Activated CD4-positive, CD25-positive, alpha-beta regulatory T cell (primary cell): ENCODE measurements at places on chromosomes 7 and 10.

GRCh38 chr7:110868458-110868857 lies 222.5 kb upstream of the LRRN3 start:
- DNase-seq, result no peak

- no peak for DNase-seq
Observed at GRCh38 chr10:124091646-124092249, 1.6 kb downstream of the CHST15 start.

DNA sequence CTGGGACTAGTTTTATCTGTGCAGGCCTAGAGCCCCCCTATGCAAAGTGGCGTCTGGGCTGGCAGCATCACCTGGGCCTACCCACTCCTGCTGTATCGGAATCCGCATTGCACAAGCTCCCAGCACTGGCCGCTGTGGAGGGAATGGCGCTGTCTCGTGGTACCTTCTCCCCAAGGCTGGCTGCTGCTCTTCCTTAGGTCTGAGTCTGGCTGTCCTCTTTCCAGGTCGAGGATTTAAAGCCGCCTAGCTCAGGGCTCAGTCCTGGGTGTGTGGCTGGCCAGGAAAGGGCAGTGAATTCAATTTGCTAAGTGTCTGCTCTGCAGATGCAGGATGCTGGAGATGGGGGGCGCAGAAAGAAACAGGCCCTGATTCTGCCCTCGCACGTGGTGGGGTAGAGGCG lies 44.7 kb downstream of the MGMT start:
- no peak for DNase-seq

DNA sequence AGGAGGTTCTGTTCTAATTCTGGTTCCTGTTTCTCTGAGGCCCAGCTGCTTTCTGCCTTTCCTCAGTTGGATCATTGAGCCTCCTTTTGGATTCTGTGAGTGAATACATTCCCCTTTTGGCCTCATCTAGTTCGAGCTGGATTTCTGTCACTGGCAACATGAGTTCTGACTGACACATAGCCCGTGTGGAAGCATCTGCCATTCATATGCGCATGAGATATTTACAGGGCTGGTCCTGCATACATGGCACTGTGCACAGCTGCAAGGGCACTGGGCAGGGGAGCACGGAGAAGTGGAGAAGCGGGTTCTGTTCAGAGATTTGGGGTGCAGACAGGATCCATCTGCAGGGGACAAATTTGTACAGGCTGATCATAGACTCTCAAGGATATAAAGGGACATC lies 352.8 kb downstream of the RPS24 start:
- no peak for DNase-seq

DNA sequence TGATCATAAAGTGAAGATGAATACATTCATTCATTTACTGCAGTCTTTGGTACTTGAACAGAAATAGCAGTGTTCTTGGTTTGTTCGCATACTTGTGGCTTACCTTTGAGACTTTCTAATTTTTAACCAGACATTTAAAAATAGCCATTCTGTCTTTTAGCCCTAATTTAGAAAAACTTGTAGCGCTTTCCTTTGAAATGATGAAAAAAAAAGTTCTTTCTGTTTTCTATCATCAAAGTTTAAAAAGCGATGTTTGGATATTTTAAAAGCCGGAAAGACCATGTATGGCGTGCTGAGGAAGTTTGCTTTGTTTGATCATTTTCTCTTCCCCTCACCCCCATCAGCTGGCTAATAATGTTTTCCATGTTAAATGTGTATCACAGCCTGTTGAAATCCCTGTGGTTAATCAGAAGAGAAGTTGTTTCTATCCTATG lies 116.3 kb downstream of the CUX1 start:
- no peak for DNase-seq

GRCh38 chr7:144936314-144936713 lies 100.5 kb upstream of the TPK1 start:
- no peak for DNase-seq

- no peak for DNase-seq
Observed at GRCh38 chr7:51827631-51828030, 511.0 kb upstream of the COBL start.

GRCh38 chr10:75611993-75612372 lies 180.6 kb downstream of the LRMDA start:
- no peak for DNase-seq

DNA sequence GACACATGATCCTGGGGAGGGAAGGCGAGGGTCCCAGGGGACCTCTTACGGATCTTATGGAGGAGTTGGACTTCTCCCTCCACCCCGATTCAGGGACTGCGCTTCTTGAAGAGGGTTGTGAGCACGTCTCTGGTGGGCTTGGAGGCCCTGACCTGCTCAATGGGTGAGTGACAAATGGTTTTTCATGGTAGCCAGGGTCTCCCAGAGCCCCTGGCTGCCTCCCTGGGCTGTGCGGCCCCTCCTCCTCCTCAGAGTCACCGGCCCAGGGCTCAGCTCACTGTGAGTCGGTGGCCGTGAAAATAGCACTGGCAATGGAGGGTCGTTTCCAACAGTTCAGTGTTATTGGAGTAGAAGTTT lies 26.6 kb downstream of the INPP5A start:
- DNase-seq, result no peak

GRCh38 chr10:31319602-31320549 lies 860 bp downstream of the ZEB1 start:
- peak; percentile 10 for DNase-seq

DNA sequence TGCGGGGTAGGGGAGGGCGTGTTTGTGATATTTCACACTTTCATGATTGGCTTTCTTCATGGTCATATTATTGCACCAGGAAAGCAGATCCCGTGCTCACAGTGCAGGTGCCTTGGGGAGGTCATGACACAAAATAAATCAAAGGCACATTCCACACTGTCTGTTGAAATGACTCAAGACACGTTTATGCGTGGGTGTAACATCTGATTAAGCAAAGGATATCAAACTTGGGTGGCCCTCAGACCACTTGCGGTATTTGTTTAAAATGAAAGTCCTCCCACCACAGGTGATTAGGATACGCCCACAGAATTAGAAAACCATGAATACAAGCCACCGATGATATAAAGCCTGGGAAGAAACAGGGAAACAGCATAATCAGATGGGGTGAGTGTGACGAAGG lies 51.1 kb downstream of the SVIL start:
- DNase-seq, result no peak

DNA sequence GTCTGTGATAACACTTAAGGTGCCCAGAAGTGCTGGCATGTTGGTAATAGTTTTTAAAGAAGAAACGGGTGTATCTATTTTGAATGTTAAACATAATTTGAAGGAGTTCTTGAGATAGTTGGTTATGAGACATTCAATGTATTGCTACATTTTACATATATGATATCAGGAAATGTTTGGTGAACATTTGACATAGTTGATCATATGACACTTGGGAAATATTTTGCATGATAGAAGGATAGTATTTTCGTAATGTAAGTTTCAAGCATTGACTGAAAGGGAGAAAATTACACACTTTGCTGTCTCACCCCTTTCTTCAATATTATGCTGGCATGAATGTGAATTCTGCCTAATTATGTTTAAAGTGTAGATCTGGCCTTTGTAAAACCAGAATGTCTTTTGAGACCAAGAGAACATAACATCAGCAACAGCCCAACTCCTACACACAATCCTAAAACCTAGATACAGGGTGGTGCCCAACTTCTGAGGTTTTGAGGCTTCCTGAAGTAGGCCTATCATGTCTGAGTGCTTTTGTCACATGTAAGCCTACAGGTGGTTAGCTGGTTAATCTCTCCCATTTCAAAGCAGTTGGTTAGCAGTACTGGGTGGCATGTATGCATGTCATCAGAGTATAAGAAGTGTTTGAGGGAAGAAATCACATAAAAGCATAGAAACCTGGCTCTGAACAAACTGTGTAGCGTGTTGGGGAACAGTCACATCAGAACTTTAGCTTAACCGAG lies 2.1 kb downstream of the ADD3 start:
- peak; percentile 6 for DNase-seq

- DNase-seq, result no peak
Observed at GRCh38 chr10:27857616-27858015, 112.0 kb upstream of the MKX start.

- no peak for DNase-seq
Observed at GRCh38 chr7:13832346-13832745, 157.1 kb downstream of the ETV1 start.

DNA sequence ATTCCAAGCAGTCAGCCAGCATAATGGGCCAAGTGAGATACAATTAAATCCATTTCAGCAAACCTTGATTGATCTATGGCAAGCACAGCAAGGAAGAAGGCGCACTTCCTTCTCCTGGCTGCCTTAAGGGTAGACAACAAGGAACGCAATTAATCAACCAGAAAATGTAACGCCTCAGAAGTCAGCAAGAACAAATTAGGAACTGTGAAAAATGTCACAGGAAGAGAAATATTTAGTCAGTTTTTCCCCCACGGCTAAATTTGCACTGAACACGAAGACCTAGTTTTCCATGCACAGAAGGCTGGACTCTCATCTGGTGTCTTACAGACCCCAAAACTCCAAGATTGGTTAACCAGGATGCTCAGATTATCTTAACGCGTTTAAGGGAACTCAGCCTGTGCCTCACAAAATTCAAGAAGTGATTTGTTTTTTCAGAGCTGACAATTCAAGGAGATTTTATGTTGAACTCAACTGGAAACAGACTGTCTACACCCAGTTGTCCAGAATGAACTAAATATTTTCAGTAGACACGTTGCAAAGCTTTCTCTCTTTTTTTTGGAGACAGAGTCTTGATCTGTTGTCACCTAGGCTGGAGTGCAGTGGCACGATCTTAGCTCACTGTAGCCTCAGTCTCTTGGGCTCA lies 14.2 kb downstream of the SNX8 start:
- no peak for DNase-seq

DNA sequence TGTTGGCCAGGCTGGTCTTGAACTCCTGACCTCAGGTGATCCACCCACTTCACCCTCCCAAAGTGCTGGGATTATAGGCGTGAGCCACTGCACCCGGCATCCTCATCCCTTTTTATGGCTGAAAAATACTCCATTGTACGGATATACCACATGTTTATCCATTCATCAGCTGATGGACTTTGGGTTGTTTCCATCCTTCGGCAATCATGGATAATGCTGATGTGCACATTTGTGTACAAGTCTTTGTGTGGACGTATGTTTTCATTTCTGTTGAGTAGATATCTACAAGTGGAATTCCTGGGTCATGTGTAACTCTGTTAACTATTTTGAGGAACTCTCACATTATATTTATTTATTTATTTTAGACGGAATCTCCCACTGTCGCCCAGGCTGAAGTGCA lies 5.7 kb upstream of the UCMA start:
- DNase-seq, result no peak

DNA sequence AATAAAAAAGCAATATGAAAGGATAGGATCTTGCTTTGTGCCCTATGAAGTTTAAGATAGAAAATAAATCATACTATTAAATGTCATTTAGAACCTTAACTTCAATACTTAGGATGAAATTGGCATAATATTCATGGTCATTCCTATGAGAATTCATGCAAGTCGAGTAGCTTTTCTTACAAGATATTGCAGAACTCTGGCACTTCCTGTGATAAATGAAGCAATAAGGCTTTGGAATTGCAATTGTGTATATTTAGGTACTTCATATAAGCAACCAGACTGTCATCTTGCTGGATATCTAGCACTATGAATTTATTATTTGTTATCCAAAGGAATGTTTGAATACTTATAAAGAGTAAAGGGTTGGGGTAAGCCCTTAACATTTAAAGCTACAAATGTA lies 116.5 kb downstream of the ZNF438 start:
- DNase-seq, result no peak

DNA sequence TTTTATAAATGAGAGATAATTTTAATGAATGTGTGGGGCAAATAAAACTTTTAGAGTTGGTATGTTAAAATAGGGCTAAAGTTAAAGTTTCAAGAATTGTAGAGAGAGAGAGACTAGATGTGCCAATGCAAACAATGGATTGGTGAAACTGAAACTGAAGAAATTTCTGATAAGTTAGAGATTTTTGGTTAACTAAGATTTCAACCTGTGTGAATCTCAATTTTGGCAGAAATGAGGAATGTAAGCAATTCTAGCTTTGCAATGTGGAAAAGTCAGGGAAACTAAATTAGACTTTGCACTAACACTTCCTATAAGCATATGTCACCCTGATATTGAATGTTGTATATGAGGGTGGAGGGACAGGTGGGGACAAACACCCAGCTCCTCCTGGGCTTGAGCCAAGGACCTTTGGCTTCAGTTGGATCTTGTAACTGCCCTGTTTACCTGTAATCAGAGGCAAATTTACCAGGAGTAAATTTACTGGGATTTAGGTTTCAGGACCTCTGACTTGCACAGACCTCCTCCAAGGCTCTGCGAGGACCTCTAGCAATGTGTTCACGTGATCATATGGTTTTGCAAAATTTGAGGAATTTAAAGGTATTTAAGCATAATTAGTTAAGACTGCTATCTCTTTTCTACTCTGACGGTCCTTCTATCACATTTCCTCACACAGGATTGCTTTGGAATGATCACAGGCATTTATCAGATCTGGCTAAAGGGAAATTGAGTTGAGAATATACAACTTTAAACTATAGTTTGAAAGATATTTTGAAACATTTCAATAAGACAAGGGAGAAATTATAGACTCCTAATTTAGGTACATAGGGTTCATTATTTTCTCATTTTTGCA lies 33.1 kb upstream of the RPA3 start:
- no peak for DNase-seq

DNA sequence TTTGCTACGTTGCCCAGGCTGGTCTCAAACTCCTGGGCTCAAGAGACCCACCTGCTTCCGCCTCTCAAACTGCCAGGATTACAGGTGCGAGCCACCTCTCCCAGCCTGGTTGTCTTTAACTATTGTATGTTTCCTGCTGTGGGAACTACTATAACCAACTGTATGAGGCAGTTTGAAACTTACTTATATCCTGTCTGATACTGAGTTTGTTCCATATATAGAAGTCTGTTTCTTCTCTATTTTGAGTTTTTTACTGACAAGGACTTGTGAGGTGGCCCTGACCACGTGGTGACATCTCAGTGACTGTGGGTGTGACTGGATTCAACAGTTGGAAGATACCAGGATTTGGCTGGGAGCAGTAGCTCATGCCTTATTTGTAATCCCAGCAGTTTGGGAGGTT lies 14.2 kb downstream of the FBH1 start:
- no peak for DNase-seq

- DNase-seq, result no peak
Observed at GRCh38 chr7:115585015-115585718, 445.4 kb downstream of the TFEC start.

- no peak for DNase-seq
Observed at GRCh38 chr7:137962875-137963507, 38.9 kb downstream of the CREB3L2 start.

- peak; percentile 40 for DNase-seq
Observed at GRCh38 chr7:129271500-129272355, 46.9 kb downstream of the AHCYL2 start.

GRCh38 chr10:80406204-80406603 lies 2.1 kb upstream of the PRXL2A start:
- no peak for DNase-seq

GRCh38 chr10:93872375-93873158 lies 21.2 kb upstream of the SLC35G1 start:
- no peak for DNase-seq
